ENCODE measurements at places on chromosomes 2 and 18.

DNA sequence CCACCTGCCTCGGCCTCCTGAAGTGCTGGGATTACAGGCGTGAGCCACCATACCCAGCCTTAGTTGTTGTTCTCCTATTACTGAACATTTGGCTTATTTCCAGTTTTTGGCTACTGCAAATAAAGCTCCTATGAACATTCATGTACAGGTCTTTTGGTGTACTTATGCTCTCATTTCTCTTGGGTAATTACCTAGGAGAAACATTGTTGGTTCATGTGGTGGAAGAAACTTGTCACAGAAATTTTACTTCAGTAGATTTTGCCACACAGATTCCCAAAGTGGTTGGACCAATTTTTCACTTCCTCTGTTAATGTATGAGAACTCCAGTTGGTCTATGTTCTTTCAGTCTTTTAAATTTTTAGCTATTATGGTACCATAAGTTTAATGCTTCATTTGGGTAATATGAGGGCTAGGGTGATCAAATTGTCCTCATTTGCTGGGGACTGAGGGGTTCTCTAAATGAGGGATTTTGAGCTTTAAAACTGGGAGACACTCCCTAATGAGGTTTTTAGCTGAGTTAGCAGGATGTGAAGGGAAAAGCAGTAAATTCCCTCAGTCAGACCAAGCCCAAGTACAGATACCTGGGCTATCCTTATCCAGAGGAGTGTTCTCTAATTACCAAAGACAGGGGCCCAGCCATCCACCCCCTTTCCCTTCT is 33.9 kb downstream of the MTA3 start:
- no peak for DNase-seq

- DNase-seq = peak; percentile 56
These were observed 7.2 kb upstream of the TSN start for GRCh38 chr2:121748202-121748601.

DNA sequence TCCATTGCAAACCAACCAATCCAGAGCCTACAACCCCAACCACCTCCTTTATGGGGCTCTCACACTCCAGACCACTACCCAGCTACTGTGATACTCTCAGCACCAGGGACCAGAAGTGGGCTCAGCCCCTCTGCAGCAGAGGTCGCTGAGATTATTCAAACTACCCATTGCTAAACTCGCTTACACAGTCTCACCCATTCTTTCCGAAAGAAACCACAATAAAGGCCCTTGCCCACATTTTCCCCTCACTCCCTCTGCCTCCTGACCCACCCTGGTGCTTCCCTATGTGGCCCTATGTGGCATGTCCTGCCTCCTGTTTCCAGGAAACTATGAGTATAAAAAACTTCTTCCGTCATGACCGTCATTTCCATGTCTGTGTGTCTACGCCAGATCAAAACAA is 10.7 kb downstream of the TEX51 start:
- DNase-seq = no peak

DNA sequence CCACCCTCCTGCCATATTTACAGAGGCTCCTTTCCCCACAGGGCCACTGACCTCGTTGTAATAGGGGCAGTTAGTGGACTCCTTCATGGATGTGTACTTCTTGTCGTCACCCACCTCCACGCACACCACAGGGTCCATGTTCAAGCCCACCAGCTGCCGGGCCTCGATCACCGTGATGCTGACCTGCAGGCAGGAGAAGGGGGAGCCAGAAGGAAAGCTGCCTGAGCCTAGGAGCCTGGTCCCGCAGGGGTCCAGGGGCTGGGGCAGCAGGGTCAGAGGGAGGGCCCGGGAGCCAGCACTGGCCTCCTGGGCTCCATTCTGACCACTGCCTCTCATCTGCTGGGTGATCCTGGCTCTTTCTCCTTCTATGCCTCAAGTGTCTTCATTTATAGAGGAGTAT is 17.0 kb upstream of the OTOF start:
- no peak for DNase-seq

DNA sequence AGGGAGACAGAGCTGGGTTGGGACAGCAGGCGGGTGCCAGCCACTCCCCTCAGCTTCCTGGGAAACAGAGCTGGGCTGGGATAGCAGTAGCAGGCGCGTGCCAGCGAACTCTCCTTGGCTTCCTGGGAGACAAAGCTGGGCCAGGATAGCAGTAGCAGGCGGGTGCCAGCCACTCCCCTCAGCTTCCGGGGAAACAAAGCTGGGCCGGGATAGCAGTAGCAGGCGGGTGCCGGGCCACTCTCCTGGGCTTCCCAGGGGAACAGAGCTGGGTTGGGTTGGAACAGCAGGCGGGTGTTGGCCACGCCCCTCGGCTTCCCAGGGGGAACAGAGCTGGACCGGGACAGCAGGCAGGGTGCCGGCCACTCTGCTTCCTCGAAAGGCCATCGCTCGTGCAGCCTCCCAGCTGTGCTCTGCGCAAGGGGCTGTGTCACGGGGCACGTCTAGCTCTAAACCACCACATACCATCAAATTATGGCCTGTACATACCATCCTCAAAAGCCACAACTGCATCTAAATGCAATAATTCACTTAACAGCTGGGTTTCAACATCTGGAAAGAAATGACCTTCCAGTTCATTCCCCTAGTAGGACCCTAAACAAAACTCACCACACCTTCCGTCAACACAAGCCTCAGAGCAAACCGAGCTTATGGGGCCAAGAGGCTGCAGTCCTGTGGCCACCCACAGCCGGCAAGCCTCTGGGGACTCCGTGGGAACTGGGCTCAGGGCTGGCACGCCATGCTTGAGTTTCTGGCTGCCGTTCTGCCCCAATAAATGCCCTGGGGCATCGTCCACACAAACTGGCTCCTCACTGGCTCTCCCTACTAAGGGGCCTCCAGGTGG is 228.3 kb downstream of the TWIST2 start:
- no peak for DNase-seq

GRCh38 chr2:80078290-80079036 is 226.1 kb downstream of the LRRTM1 start:
- no peak for DNase-seq

GRCh38 chr2:84980263-84980983 is 9.5 kb downstream of the KCMF1 start:
- DNase-seq = peak; percentile 26

- no peak for DNase-seq
These were observed 438.0 kb upstream of the ID2 start for GRCh38 chr2:8243748-8244400.

DNA sequence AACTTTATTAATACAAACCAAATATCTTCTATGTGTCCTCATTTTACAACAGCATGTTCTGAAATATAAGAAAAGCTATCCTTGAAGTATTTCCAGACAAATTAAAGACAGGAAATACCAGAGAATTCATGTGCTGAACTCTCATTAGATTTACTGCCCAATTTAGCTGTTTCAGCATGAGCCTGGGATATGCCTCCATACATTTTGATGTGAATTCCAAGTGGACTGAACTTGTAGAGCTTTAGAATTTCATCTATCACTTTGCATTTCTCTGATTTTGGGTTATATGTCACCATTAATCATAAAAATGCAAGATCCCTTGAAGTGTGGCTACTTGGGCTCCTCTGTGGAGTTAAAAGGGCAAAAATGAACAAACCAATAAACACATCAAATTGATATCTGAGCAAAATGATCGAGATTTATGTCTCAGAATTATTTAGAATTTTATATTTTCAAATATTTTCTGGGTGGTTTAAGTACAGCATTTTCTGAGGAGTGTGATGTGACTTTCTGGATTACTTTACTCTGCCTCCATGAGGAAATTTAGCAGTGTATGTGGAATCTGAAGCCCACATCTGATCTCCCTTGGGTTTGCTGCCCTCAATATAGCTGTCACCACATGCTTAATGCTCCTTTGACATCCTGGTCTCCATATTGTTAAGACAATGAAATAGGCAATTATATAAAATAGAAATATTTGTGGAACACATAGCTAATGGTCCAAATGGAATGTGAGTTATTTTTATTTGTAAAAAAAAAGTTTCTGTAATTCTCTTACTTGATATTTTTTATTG is 206.6 kb upstream of the RBMS1 start:
- no peak for DNase-seq

- no peak for DNase-seq
These were observed 76.1 kb upstream of the NOSTRIN start for GRCh38 chr2:168726375-168726774.

DNA sequence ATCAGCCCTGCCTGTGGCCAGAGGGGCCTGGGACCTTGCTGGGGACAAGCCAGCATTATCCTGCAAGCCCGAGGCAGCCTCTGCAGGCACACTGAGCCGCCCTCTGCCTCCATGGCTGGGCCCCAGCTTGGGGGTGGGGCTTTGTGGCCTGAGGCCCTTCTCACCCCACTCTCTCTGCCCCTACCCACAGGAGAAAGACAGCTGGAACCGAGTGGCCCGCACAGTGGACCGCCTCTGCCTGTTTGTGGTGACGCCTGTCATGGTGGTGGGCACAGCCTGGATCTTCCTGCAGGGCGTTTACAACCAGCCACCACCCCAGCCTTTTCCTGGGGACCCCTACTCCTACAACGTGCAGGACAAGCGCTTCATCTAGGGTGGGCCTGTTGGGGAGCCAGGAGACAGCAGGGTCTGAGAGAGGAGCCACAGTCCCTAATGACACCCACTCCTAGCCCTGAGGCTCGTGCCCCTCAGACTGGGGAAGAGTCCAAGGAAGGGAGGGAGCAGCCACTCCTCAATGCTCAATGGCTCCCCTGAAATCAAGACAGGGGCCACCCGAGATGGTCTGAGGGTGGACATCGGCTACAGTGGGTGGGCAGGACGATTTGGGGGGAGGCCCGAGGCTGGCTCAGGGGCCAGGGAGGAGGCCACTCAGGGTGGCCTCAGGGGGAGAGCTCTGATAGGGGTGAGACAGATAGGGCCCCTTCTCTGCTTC is 4.4 kb upstream of the CHRNG start:
- DNase-seq = no peak

DNA sequence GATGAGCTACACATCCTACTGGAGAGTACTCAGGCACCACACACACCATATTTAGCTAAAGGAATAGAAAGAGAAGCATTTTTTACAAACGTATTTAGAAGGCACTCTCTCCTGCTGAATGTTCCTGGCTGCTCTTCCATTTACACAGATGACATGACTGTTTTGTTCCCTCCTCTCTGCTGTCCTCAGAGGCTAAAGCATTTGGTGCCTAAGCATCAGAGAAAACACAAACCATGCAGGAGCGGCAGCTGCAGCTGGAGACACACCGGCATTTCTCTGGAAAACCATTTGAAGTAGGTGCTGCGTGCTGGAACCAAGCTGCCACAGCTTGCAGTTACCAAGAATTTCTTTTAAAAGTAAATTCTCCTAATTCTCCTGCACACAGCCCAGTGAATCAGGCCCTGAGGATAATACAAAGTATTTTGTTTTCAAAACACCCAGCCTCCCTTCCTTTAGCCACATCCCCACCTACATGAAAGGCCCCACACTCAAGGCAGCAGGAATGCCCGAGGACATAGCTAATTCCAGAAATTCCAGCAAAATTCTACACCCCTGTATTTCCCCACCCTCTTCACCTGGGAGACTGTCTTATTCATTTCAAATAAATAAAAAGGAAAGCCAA is 488.9 kb upstream of the SOX11 start:
- no peak for DNase-seq

DNA sequence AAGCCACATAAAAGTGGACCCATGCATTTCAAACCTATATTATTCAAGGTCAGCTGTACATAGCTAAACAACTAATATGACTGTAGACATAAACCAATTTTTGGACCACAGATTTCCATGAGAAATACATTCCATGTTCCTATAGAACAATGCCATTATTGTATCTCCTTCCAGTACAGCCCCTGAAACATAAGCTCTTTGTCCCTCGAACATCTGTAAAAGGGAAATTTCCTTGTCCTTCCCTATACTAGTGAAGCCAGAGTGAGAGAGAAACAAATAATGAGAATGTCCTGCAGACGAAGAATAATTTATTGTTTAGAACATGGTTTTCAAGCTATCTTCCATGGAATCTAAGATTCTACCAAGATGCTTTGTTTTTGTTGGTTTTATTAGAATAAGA is 75.3 kb downstream of the GORASP2 start:
- DNase-seq = no peak

GRCh38 chr2:232318169-232318855 is 60.2 kb upstream of the ALPP start:
- DNase-seq = no peak

DNA sequence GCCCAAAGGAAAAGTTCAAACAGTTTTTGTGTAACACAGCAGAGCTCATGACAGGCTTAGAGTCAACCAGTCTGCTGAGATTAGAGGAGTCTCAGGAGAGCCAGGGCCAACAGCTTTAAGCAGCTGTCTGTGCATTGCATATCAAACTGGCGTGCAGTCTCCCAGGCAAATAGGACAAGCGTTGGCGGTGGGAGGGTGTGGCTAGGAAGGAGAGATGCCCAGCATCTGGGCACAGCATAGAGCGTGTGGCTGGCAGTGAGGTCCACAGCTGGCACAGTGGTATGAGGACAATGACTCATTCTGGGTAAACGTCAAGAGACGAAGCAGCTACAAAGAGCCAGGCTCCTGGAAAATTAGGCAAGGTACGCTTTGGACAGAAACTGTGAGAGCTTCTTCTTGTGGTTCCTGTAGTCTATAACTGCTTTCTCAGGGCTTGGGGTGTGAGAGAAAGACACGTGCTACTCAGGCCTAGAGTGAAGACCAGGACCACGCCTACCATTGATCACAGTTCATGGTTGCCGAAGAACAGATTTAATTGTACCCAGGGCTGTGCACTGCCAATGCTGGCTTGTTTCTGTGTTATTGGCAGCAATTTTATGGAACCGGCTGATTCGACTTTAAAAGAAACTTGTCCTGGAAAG is 14.8 kb downstream of the ZAP70 start:
- no peak for DNase-seq

- DNase-seq = no peak
These were observed 49.0 kb downstream of the FBXO36 start for GRCh38 chr2:229971298-229971790.

- no peak for DNase-seq
These were observed 558.4 kb downstream of the PARD3B start for GRCh38 chr2:205103699-205104098.

GRCh38 chr2:224847961-224848850 is 132.0 kb upstream of the CCDC195 start:
- no peak for DNase-seq

DNA sequence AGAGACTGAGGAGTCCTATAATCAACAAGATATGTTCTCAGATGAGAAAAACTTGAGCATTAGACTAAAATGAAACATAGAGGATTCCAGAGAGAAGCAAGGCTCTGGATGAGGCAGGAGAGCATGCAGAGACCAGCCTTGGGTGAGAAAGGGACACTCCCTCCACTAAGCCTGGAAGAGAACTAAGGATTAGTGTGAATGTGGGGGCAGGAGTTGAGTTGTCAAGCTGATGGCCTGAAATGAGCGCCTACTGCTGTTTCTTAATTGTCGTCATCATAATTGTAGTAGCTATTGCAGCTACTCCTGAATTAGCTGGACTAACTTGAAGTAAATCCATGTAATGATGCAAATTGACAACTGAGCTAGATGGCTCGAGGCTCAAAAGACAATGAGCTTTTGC is 114.1 kb downstream of the PKP4 start:
- DNase-seq = no peak

DNA sequence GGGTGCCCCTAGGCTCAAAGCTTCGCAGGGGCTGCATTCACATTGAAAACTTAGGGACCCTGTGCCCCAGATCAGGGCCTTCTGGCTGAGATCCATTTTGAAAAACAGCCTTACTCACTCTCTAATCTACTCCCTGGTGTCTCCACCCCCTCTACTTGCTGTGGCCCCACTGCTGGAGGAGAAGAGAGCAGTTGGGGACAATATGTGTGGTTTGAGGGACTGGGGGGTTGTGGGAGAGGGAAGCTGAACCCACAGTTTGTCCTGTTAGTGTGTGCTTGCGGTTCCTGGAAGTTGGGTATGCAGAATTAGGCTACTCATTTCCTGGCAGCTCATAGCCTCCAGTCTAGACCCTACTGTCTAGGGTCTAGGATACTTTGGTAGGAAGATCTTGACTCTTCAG is 211.4 kb downstream of the PRKCE start:
- no peak for DNase-seq

GRCh38 chr2:39466311-39466710 is 29.2 kb upstream of the MAP4K3 start:
- no peak for DNase-seq
